ENCODE measurements at places on chromosomes 11 and 22. TPM values are rescaled to one million over a fixed set of nuclear protein-coding genes. Genes with fewer than 3 reads are reported as not detected.

Gene DMC1
- total RNA-seq: 86.2 TPM

Gene CBLIF
- not detected for total RNA-seq

Gene HSD17B12
- total RNA-seq: 57.1 TPM

Gene POU2AF1
- 1.4 TPM for total RNA-seq

GRCh38 chr11:20035701-20036601, 124.3 kb downstream of the DBX1 start:
- DNase-seq: no peak

DNA sequence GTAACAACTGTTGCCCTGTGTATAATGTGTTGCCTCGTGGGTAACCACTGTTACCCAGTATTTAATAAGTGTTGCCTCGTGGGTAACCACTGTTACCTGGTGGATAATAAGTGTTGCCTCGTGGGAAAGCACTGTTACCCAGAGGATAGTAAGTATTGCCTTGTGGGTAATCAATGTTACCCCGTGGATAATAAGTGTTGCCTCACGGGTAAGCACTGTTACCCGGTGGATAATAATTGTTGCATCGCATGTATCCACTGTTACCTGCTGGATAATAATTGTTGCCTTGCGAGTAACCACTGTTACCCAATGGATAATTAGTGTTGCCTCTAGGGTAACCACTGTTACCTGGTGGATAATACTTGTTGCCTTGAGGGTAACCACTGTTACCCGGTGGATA, 17.1 kb upstream of the NXPE4 start:
- no peak for DNase-seq

DNA sequence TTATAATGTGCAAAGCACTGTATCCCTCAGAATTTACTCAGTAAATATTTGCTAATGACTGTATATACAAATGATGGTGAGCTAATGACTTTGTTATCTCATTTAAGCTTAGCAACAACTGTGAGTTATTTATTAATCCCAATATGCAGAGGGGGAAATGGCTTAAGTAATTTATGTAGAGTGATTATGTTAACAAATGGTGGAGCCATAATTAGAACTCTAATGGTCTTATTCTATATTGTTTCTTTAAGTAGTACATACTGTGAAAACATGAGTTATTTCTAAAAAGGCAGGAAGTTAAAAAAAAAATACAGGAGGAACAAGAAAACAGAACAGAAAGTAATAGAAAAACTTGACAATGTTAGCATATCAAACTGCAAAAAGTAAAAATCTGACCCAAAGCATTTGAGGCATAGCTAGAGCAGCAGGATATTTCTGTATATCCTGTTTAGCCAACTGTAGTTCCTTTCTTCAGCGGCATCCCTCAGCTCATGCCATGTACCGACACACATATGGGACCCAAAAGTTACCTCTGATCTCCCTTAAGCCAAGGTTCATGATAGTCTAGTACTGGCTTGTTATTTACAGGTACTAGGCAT, 94.2 kb downstream of the FCHSD2 start:
- no peak for DNase-seq

GRCh38 chr11:112877581-112877980, 83.6 kb upstream of the NCAM1 start:
- DNase-seq: no peak

DNA sequence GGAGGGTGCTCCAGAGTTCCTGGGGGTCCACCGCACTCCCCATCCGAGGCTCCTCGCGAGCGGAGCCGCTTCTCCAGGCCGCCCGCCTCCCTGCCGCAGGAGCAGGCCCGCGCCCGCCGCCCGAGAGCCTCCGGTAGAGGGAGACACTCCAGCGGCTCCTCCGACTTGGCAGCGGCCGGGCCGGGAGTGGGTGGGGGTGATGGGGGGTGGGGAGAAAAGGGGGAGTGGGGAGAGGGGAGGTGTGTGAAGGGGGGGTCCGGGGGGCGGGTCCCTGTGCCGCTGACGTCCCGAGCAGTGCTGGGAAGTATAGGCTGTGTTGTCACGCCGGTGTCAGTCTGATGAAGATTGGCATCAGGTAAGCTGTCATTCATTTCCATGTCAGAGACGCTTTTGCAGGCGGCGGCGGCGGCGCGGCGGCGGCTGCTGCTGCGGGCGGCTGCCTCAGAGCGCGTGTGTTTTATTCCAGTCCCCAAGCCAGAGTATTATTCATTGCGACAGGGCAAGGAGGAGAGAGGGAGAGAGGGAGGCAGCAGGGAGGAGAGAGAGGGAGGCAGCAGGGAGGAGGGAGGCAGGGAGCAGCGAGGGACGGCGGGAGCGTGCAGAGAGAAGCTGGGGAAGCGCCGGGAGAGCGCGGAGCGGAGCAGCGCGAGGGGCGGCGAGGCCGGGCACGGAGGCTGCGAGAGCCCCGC, at the start of gene PKNOX2:
Gene PKNOX2, plus strand, starts transcription at position 330 of the 689 bp plus-strand sequence. CDS start 186,555 bp downstream, outside the sequence.
- DNase-seq: peak; percentile 50

DNA sequence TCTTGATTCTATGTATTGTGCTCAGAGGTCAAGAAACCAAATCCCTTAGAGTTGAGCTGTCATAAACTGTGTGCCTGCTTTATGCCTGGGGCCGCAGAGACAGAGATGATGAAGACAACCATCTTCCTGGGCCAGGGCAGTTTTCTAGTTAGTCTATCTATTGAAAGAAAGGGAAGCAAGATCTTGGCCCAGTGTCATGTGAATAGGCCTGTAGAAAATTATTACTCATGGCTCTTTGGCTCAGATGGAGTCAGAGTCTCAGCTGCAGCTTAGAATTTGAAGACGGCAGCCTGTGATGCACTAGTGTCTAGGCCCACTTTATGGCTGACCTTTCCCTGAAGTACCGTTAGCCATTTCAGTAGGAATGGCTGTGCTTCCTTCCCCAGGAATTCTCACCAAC, 112.0 kb downstream of the DBX1 start:
- no peak for DNase-seq

DNA sequence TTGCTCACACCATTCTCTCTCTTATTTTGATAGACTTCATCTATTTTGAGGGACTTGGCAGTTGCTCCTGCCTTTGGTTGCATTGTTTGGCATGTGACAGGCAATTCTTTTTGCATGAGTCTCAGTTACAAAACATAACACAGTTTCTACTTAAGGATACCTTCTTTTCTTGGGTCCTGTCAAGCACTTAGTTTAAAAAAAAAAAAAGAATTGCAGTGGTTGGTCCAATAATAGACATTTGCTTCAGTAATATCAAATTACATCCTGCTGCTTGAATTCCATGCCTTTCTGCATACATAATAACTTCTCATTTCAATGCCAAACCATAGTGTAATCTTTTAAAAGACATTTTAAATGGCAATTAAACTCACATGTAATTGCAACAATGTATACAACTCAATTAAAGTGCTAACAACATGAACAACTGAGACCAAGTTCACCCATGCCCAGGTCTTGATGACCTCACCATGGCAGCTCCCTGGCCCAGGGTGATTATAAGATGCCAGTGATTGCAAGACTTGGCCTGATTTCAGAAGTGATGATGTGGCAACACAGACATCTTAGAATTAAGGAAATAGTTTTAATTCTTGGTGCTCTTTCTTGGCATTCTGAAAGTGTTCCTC, 32.2 kb upstream of the PLET1 start:
- no peak for DNase-seq

All from transverse colon (tissue), 4 donors.